ENCODE measurements at places on chromosomes 1 and 21. TPM values are rescaled to one million over a fixed set of nuclear protein-coding genes. Genes with fewer than 3 reads are reported as not detected.

GRCh38 chr1:116817582-116818064 is 63.4 kb downstream of the CD2 start:
- DNase-seq = peak; percentile 65

CDC20 gene
- 22.1 TPM for total RNA-seq

GRCh38 chr1:205273551-205273982 is 45.8 kb downstream of the TMCC2 start:
- DNase-seq = peak; percentile 90

GRCh38 chr1:42941640-42942330 is 16.9 kb downstream of the SLC2A1 start:
- peak; percentile 85 for DNase-seq

GRCh38 chr1:72848997-72849396 is 566.7 kb upstream of the NEGR1 start:
- DNase-seq = no peak
